ENCODE measurements at places on chromosomes 1 and 21.

DNA sequence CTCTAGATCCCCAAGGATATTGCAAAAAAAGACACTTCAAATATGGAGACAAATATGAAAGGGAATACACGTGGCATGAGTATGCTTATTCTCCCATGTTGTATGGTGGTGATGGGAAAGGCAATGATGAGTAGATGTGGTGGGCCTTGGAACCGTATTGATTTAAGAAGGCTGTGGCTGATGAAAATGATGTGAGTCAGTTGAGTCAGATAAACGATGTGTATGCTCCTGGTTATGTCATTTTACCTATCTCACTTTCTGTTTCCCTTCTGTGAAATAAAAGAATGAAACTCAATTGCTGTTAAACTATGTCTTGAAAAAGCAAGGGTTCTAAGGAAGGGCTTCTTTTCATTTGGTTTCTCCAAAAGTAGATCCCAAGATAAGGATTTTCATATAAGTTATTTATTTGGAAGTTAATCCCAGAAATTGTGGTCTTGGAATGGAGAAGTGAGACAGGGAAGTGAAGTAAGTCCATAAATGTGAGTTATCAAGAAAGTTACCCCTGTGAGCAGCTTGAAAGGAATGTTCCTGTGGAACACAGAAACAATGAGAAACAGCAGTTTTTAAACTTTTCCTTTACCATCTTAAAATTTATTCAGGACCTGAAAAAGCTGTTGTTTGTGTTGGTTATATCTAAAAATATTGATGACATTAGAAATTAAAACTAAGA is 292.0 kb downstream of the DUSP10 start:
- no peak for DNase-seq

GRCh38 chr1:32613472-32613871 is 36.9 kb downstream of the ZBTB8OS start:
- no peak for DNase-seq

GRCh38 chr1:21804536-21804935 is 7.5 kb upstream of the LDLRAD2 start:
- no peak for DNase-seq

DNA sequence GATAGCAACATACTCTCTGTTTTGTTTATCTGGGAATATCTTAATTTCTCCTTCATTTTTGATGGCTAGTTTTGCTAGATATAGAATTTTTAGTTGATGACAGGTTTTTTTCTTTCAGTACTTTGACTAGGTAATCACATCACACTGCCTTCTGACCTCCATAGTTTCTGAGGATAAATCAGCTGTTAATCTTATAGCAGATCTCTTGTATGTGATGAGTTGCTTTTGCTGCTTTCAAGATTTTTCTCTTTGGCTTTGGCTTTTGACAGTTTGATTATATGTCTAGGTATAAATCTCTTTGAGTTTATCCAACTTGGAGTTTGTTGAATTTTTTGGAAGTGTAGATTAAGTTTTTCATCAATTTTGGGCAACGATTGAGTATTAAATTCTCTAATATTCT is 142.6 kb downstream of the ZNF644 start:
- no peak for DNase-seq

DNA sequence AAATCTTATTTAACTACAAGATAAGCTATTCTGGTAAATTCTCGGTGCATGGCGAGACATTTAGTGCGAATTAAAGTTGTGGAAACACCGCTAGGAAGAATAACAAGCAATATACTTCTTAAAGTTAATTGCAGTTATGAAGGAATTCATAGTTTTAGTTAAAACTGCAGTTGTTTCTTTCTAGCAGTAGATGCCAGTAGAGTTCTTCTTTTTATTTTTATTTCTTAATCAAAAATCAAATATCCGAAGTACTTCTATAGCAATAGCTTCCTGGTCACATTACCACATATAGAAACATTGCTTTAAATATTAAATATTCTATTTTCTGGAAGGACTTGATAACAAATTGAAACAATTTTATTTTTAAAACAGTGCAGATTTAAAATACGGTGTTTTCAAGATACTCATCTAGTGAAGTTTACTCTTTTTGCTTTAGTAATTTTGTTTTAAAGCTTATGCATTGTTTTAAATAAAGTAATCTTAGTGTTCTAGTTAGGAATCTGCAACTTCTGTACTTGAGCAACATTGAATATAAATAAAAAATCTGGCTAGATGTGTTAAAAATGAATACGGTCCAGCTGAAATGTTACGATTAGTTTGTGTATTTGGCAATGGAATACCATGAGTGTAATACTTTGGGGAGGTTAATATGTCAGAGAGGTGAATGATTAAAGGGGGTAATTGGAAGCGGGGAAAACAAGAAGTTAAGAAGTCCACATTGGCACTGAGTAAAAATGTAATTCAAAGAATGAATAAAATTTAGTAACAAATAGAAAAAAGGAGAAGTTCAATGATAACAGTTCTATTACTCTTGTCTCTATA is 2.7 kb upstream of the PRKACB start:
- no peak for DNase-seq

DNA sequence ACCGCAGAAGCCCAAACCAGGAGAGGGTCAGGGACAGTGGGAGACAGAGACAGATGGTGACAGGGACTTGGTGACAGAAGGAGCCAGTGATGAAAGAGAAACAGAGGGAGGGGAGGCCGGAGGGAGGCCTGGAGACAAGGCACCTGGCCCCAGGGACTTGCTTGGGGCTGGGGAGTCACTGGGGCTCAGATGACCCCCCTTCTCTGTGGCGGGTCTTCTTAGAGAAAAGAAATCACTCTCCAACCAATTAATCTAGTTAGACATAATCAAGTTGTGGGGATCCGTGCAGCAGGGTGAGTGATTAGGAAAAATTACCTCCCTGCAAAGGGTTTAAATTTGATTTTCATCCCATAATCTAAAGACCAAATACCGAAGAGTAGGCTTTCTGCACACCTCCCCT is 519.8 kb downstream of the PTPRU start:
- DNase-seq, result no peak

DNA sequence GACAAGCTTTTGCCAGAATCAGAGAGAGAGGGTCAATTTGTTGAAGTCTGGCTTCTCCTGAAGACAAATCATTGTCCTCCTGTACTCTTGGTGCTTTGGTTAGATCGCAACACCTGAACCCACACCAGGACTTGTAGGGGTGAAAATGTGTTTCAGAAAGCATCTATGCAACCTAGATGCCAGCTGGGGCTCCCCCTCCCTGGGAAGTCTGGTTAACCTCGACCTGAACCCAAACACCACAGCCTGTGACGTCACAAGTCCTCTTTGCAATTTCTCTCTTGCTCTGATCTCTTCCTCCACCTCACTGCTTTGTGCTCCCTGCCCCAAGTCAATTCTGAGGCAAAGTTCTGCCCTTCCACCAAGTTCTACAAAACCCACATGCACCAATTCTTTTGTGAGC is 42.8 kb upstream of the USP24 start:
- no peak for DNase-seq

DNA sequence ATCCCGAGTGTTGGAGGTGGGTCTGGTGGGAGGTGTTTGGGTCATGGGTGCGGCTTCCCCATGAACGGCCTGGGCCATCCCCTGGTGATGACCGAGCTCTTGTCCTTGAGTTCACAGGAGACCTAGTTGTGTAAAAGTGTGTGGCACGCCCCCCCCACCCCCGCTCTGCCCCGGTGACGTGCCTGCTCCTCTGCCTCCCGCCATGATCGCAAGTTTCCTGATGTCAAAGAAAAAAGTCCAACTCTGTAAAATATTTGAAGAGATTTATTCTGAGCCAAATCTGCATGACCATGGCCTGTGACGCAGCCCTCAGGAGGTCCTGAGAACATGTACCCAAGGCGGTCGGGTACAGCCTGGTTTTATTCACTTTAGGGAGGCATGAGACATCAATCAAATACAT is 125.1 kb upstream of the COL6A1 start:
- DNase-seq, result no peak

DNA sequence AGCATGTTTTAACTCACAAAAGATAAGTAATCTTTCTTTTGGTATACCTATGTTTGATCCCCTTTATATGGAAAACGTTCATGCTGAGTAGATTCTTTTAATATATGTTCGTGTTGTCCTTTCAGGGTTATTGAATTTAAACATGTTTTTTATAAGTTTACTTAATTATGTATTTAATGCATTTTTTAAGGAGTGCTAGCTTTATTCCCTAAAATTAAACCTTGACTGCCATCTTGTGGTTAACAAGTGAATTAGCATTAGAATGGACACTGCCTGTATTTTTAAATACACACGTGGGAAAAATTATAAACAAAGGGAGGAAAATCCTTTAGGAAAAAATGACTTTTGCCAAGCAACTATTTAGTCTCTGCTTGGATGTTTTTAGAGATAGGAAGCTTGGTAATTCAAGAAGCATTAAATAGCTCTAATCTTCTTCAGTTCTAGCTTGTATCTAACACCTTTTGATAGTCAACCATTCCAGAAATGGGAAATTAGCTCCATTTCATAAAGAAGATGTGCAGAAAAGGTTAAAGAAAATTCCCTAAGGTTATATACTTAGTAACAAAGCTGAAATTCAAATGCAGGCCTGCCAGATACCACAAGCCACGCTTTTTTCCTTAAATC is 43.0 kb downstream of the UBE2U start:
- no peak for DNase-seq

DNA sequence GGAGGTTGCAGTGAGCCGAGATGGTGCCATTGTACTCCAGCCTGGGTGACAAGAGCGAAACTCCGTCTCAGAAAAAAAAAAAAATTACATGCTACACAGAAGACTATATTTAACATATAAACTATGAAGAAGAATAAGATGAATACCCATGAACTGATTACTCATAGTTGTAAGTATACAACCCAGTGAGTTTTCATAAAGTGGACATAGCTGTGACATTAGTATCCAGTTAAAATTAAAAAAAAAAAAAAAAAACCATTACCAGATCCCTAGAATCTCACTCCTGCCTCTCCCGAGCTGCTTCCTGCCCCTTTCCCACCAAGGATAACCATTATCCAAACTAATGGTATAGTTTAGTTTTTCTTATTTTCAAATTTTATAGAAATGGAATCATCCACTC is 37.4 kb downstream of the UBE4B start:
- no peak for DNase-seq

DNA sequence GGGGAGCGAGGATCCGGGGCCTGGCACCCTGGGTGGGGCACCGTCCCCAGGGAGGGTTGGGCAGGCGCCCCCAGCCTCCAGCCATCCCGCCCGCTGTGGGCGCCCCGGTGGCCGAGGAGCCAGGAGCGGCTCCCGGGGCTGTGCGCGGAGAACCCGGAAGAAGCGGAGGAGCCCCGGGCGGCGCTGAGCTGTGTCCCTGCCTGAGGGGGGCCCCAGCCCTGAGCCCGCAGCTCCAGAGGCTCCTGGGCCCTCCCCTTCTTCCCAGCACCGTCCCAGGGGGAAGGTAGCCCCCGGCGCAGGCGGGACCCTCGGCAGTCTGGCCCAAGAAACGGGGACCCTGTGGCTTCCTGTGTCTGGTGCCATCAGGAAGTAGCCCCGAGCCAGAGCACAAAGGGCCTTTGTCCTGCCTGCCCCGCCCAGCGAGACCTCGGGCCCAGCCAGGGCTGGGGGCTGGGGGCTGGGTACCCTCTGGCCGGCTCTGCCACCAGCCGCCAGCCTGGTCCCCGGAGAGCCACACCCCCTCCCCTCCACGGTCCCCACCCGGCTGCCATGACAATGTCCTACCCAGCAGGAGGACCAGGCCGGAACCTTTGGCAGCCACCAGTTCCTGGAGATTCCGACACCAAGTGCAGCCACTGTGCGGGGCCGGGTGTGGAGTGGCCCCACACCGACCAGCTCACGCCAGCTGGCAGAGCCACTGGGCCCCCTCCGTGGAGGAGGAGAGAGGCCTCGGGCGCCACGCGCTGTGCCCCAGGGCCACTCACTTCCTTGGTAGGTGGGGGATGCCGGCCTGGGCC is 15.6 kb upstream of the TTLL10 start:
- DNase-seq, result peak; percentile 57

- DNase-seq, result no peak
These were observed 94.0 kb downstream of the DPYD start for GRCh38 chr1:97826820-97827219.

DNA sequence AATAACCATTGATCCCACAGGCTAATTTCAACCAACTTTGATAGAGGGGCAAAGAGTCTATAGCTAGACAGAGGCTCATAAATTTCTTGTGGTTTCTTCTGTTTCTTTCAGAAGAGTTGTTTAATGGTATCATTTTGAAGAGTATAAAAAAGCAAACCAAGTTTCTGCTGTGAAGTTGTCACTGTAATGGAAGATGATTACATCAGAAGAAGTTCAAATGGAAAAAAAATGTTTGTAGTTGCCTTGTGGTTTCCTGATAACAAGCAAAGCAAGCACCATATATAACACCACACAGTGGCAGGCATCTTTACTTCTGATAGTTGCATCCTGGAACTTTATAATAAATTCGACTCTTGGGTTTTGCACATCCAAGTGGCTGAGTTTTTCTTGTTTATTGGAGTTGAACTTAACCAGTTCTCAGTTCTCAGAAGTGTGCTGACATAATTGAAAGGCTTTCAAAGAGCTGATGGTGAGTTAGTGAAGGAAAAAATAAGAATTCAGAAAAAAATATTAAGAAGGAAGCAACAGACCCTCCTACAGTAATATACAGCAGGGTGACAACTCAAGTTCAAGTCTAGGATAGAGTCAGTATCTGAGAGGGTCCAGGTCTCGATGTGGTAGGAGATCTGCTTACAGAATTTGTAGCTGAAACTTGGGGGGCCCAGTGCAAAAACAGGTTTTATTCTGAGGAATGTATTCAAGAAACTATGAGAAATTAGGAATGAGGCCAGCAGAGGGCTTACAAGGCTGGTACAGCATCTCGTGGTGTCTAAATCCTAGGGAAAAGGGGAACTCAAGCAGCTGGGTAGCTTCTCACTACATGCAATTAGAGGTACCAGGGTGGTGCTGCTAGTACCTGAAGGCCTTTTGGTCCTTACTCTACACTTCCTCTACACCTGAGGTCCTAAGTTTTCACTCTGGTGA is 123.5 kb downstream of the CRB1 start:
- no peak for DNase-seq

GRCh38 chr1:154689083-154689482 is 81.1 kb upstream of the ADAR start:
- DNase-seq, result no peak

- no peak for DNase-seq
These were observed 35.3 kb downstream of the DDR2 start for GRCh38 chr1:162667381-162668080.

GRCh38 chr1:167294528-167294927 is 73.8 kb downstream of the POU2F1 start:
- DNase-seq, result no peak

DNA sequence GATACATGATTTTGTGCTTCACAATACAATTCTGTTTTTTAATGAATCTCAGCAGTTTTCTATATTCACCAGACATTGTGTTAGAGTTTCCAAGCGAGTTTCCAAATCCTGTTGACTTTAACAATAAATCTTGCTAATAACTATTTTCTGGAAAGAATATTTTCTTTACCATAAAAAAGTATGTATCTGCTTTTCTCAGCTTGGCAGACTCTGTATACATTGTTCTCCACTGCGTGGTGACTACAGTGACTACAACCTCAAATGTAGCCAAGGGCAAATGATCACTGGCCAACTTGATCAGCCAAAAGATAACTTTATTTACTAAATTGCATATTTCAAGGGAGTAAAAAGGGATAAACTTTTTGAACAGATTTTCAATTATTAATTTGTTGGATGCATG is 325.9 kb upstream of the ADAMTS5 start:
- DNase-seq, result no peak

- DNase-seq, result no peak
These were observed 33.3 kb downstream of the SLC66A1 start for GRCh38 chr1:19345391-19345790.

GRCh38 chr1:56139836-56140235 is 439.5 kb downstream of the PLPP3 start:
- DNase-seq, result no peak

- DNase-seq, result no peak
These were observed 2.2 kb downstream of the KRTAP19-1 start for GRCh38 chr21:30478004-30478403.
